ENCODE measurements at places on chromosomes 4 and X.
A peak's percentile ranks its signal among the peaks of the same experiment; 100 is the strongest.

DNA sequence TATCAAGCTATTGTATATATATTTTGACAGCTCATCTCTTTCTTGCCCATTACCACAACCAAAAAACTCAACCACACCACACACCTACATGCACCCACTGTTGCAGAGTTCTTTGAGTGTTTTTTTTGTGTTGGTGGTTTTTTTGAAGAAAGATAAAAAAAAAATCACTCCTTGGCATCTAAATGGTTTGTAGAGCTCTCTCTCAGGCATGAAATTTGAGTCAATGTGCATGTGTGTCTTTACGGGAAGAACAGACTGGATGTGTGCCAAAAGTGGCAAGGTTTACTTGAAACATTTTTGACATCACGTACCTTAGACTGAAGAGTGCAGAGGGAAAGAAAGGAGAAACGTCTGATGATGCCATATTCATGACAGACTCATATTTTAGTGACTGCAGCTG lies 154.2 kb downstream of the FHIP1A start:
- no peak for DNase-seq

DNA sequence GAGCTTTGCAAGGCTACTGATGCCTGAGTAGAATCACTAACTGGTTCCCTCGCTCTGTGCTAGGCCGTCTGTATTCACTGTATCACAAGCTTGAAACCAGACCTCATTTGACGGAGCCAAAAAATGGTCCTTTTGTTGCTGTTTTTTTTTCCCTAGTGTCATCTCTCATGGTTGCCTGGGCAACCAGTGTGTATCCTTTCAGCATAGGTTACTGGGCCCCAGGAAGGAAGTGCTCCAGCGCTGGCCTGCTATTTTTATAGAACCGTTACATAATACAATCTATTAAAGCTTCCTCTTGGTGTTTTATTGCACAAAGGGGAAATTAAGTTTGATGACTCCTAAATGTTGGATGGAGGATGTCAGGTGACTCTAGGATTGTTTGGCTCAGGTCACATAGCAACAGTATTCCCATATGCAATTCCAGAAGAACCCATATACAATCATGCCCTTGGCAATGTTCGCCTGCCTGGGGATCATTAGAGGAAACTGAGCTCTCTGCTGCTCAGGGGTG lies 220.4 kb downstream of the SPRY1 start:
- no peak for DNase-seq

DNA sequence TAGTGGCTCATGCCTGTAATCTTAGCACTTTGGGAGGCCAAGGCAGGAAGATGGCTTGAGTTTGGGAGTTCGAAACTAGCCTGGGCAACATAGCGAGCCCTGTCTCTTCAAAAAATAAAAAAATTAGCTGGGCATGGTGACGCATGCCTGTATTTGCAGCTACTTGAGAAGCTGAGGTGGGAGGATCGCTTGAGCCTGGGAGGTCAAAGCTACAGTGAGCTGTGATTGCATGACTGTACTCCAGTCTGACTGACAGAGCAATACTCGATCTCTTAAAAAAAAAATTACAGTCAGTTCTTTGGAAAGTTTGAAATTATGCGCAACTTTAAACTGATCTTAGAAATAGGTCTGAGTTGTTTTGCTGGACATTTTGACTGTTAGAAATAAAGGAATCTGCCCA lies 55.8 kb downstream of the DOCK11 start:
- DNase-seq = no peak

- peak; percentile 45 for DNase-seq
These were observed 6.6 kb downstream of the SCML1 start for GRCh38 chrX:17743913-17744312.

DNA sequence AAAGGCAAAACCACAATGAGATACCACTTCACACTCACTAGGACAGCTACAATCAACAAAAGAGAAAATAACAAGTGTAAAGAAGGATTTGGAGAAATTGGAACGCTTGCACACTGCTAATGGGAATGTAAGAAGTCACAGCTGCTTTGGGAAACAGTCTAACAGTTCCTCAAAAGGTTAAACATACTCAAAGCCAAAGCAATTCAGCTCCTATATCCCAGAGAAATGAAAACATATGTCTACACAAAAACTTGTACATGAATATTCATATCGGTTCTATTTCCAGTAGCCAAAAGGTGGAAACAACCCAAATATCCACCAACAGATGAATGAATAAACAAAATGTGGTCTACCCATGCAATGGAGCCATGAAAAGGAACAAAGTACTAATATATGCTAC lies 64.0 kb downstream of the TEC start:
- no peak for DNase-seq

DNA sequence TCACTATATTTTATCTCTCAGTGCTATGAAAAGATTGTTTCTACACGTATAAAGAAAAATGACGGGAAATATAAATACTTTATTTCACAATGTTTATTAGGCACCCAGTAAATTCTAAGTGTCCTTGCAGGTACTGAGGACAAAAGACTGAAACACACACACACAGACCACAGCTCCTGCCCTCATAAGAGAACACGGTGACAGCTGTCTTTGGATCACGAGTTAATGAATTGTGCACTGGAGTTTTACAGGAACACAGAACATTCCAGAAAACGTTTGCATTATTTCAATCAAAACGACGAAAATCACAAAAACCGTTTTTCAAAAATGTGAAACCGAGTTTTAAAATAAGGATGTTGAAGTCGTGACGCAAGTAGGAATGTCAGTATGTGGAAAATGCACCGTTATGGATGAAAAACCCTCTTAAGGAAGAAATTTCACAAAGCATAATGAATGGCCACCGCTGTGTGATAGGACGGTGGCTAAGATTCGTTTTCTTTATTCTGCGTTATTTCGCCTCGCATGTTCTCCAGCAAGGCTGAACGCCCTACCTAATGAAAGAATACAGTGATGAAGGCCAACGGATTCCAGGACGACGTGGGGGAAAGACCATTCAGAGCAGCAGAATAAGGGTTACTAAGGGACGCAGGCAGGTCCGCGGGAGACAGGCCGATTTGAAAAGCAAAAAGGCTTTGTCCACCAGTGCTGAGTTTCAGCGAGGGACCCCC lies 24.2 kb downstream of the FAM156A start:
- DNase-seq = no peak

DNA sequence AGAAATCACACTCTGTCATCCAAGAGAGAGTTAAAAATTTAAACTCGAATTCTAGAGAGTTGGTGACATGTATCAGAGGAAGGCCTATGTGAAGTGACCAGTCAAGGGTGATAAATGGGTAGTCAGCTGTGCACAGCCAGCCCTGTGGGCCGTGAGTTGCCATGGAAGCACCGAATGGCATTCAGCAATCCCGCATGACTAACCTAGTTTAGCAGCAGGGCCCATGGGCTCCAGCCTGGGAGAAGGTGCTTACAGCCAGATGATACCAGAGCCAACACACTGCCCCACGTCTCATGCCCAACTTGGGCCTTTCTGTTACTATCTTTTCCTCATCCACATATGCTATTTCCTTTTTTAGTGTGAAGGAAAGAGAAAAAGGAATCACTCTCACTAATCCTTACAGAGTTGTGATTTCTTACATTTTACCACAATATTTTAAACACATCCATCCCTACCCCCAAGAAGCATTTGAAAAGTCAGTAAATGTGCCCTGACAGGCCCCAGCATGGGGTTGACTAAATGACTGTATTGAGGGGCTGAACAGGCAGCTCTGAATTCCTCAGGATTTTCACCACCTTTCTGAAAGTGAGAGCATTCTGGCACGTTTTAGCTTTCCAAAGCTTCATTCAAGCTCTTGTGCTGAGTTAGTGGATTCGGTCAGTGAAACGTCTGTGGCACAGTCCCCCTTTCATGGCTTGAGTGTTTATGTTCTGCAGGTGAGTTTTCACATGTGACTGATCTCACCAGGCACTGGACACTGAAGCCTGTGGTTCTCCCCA lies 104.2 kb downstream of the AFF1 start:
- peak; percentile 90 for DNase-seq

- peak; percentile 61 for DNase-seq
These were observed 650.8 kb upstream of the DIPK2B start for GRCh38 chrX:45851434-45851991.

DNA sequence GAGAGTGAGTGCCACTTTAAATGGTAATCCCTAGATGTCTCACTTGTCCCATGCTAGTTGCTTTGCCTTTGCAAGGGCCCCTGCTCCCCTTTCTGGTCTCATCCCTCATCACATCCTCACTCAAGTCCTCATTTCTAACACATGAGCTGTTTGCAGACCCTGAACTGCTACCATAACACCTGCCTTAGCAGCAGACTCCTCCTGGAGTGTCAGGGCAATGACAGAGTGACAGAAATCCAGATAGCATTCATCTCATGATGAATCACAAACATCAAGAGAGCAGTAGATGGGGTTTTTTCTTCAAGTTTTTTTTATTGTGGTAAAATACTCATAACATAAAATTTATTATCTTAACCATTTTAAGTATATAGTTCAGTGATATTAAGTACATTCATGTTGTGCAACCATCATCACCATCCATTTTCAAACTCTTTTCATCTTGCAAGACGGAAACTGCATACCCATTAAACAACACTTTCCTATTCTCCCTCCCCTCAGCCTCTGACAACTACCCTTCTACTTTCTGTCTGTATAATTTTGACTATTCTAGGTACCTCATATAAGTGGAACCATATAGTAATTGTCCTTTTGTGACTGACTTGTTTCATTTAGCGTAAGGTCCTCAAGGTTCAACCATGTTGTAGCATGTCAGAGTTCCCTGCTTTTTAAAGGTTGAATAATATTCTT lies 133.2 kb upstream of the RPS6KA3 start:
- DNase-seq = no peak

DNA sequence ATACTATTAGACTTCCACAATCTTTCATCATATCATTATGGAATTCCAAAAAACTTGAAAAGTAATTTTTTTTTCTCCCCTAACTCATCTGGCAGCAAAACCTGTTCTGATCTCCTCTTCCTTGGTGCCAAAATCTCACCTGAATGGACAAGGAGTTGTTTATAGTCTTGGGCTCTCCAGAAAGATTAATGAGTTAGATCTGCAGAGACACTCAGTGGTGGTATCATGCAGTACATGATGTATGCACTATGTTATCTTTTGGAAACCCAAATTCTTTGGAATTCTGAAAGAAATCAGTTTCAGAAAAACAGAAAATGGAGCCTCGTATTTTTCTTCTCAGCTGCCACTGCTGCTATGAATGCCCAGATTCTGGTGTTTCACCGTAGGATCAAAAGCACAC lies 11.7 kb downstream of the GPM6B start:
- no peak for DNase-seq

DNA sequence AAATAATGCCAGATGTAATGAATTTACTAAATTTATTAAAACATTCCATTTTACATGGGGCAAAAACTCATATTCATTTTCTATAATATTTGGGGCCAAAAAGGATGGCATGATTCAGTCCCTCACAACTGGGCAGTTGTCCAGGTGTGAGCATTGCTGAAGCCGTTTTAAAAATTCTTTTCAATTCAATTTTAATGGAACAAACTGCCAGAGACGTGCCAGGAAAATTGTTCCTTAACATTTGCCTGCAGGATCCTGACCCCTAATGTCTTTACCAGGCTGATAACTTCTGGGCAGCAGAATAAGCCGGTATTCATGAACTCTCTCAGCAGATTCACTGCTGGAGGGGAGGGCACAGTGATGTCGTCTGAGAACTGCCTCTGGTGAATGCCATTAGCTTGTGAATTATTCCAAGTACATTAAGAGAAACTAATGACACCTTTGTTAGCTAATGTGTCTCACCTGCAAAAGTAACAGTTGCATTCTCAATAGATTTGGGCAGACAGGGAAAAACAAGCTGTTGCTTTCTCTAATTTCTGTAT lies 1445.1 kb upstream of the TENM3 start:
- DNase-seq = no peak

- no peak for DNase-seq
These were observed 53.2 kb upstream of the CHRNA9 start for GRCh38 chr4:40281913-40282312.

- peak; percentile 58 for DNase-seq
These were observed 49.8 kb downstream of the TBCK start for GRCh38 chr4:106266201-106266600.

GRCh38 chrX:150201841-150202240 lies 161.3 kb upstream of the MAMLD1 start:
- peak; percentile 58 for DNase-seq

GRCh38 chr4:183906489-183906738 lies 1.3 kb downstream of the STOX2 start:
- DNase-seq = no peak

GRCh38 chr4:52358883-52359321 lies 300.2 kb downstream of the USP46 start:
- DNase-seq = no peak

DNA sequence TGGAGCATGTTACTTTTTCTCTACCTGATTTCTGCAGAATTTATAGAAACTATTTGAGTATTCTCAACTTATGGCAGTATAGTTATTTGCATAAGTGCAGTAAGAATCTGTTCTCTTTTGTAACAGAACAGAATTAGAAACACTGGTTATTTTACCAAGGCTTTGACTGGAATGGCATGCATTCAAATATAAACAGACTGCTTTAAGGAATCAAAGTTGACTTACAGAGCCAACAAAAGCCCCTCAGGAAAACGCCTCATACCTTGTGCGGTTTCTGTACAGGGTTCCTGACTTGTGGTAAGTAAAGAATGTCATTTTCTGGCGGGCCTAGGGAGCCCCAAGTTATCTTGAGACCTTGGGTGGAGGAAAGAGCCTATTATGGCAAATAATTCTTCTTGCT lies 97.1 kb downstream of the GPR143 start:
- peak; percentile 53 for DNase-seq

DNA sequence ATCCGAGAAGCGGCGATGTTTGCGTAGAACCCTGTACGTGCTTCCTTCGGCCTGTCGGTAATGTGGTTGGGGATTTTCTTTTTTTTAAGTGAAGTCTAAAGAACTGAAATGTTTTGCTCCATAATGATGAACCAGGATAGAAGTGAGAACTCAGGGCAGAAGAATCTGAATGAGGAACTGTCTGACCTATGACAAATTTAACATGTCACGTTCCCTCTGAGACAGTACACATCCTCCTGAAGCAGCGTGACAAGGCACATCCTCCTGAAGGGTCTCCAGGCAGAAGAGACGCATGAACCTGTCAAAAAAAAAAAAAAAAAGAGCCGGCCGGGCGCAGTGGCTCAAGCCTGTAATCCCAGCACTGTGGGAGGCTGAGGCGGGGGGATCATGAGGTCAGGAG lies 6.2 kb downstream of the CSF2RA start:
- no peak for DNase-seq

- DNase-seq = no peak
These were observed 32.8 kb upstream of the PPARGC1A start for GRCh38 chr4:23922541-23923111.

- no peak for DNase-seq
These were observed 14.3 kb downstream of the PAICS start for GRCh38 chr4:56450342-56450741.

All from ELR (cell line).